Left ventricle myocardium superior (tissue), 1 donor: ENCODE measurements at places on chromosomes 11 and 22. TPM values are rescaled to one million over a fixed set of nuclear protein-coding genes. Genes with fewer than 3 reads are reported as not detected.

The SLC15A3 gene
- 16.8 TPM for total RNA-seq

The FOLR2 gene
- total RNA-seq: 21.9 TPM

The MPZL2 gene
- total RNA-seq: 11.8 TPM

The PHLDA2 gene
- total RNA-seq: 0.99 TPM

The MS4A4E gene
- total RNA-seq: 0.79 TPM

The AASDHPPT gene
- 37.7 TPM for total RNA-seq

The MPPED1 gene
- not detected for total RNA-seq

The GPR83 gene
- total RNA-seq: 0.17 TPM

The SUSD2 gene
- total RNA-seq: 3.3 TPM

The BCO2 gene
- total RNA-seq: 137 TPM

The SHISAL1 gene
- 0.55 TPM for total RNA-seq

The DGAT2 gene
- total RNA-seq: 18.3 TPM

The NR1H3 gene
- total RNA-seq: 15.6 TPM
